Stimulated activated CD8-positive, alpha-beta memory T cell treated with anti-CD3 and anti-CD28 coated beads, Interleukin-7, amount 100 ng/mL, for 1 hour (primary cell): ENCODE measurements at places on chromosomes 2 and 18.

GRCh38 chr2:220789961-220790360 is 782.1 kb downstream of the EPHA4 start:
- no peak for DNase-seq

- DNase-seq, result no peak
Measured at GRCh38 chr2:70959271-70959761, 19.1 kb upstream of the ANKRD53 start.

GRCh38 chr2:66543257-66543767 is 108.4 kb downstream of the MEIS1 start:
- no peak for DNase-seq

- DNase-seq, result no peak
Measured at GRCh38 chr18:73352546-73352945, 484.8 kb upstream of the NETO1 start.

DNA sequence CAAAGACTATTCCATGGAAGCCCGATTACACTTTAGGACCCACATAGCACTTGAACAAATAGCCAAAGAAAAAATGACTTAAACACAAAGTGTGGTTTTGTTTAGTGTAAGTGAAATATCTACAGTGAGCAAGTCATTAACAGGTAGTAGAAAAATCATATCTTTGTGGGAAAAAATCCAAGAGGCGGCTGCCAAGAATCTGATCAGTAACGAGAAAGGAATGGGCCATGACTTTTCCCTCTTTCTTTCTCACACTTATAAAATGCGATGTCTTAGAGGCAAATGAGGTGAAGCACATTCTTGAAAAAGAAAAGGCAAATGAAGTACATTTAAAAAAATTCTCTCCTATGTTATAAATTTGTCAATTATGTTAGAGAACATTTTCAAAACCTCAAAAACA is 12.9 kb upstream of the GEMIN6 start:
- DNase-seq, result no peak

DNA sequence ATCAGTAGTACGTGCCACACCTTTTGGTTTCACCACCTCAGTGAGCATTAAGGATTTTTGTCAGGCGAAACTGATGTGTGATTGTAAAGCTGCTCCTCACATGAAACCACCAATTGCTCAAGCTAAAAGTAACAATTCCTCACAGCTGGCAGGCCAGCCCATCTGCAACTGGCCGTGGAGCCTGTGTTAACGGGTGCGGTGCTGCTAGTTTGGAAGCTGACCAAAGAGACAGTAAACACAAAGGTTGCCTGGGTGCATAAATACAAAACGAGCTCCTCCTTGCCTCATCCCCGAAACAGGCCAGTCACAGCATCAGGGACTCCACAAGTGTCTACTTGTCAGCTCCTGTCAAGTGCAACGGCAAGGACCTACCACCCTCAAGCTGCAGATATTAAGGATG is 32.0 kb downstream of the LGALSL start:
- DNase-seq, result no peak

- DNase-seq, result no peak
Measured at GRCh38 chr2:202149155-202149762, 76.2 kb downstream of the KIAA2012 start.

DNA sequence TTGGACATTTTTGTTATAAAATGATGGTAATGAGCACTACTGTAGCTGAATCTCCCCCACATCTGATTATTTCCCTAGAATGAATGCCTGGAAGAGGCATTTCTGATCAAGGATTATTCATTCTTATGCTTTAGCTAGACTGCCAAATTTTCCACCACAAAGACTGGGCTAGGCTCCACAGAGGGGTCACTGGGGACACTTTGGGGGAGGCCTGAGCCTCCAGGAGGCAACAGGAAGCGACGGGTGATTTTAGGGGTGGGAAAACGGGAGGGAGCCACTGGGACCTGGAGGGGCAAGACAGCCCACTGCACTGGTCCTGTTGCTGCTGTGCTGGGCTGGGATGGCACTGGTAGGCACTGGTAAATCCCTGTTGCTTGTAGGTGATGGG is 2.4 kb upstream of the ASB1 start:
- DNase-seq, result no peak

- no peak for DNase-seq
Measured at GRCh38 chr18:58393295-58393694, 235.6 kb downstream of the ALPK2 start.

DNA sequence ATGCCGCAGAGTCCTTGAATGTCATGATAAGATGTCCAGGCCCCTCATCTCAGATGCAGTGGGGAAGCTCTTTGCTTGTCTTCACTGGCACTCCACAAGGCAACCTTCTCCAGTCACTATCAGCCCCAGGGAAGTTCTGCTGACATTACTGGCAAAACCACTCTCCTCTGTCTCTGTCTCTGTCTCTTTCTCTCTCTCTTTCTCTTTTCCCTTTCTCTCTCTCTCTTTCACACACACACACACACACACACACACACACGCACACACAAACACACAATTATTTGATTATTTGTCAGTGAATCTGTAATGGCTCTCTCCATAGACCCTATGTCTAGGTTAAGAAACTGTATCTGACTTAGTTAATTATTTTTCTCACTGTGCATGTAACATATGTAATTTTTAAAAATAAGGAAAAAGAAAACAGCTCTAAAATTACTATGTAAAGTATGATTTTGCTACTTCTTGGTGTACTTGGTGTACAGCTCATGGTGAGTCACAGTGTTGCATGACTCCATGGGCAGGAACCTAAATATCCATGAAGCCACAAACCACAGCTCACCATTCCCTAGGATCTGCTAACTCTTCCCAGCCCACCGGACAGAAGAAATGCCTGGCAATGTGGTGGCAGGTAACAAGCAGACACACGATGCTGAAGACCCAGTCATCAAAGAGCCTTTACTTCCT is 594.9 kb upstream of the ID2 start:
- DNase-seq, result no peak

DNA sequence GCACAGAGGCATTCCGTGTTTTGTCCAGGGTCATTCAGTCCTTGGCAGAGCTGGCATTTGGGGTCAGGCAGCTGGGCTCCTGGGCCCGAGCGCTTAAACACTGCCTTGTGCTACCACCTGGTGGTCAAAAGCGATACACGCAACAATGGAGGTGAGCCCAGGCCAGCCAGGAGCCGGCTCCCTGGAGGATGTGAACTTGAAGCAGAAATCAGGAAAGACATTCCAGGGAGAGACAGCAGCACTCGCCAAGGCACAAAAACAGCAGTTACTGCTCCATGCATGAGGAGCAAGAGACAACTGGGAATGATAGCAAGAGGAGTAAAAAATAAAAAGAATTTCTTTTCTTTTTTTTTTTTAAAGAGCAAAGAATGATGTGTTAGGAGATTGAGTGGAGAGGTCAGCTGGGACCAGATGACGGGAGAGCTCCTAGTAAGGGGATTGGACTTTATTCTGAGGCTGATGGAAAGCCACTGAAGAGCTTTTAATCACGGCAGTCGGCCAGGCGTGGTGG is 20.7 kb downstream of the SCYGR8 start:
- peak; percentile 6 for DNase-seq

DNA sequence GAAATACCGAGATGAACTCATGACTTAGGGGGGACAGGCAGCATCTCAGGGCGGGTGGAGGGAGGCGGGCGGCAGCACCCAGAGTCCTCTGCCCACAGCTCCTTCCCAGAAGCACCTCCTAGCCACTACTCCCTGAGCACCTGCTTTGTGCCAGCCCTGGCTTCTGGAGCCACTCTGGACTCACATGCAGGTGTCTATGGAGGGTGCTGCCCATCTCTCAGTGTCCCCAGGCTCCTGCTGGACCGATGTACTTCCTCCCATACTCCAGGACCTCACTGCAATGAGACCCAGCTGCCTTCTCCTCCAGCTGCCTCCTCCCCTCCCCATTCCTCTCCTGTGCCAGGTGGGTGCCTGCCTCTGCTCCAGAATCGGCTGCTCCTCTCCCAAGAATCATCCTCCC is 22.1 kb upstream of the OTOS start:
- DNase-seq, result no peak

GRCh38 chr2:15560140-15560987 is 770 bp downstream of the NBAS start:
- DNase-seq, result no peak
